ENCODE measurements at places on chromosomes 3 and 15.
A peak's percentile ranks its signal among the peaks of the same experiment; 100 is the strongest.

GRCh38 chr3:12816521-12817342, 20.3 kb downstream of the CAND2 start:
- DNase-seq: no peak

DNA sequence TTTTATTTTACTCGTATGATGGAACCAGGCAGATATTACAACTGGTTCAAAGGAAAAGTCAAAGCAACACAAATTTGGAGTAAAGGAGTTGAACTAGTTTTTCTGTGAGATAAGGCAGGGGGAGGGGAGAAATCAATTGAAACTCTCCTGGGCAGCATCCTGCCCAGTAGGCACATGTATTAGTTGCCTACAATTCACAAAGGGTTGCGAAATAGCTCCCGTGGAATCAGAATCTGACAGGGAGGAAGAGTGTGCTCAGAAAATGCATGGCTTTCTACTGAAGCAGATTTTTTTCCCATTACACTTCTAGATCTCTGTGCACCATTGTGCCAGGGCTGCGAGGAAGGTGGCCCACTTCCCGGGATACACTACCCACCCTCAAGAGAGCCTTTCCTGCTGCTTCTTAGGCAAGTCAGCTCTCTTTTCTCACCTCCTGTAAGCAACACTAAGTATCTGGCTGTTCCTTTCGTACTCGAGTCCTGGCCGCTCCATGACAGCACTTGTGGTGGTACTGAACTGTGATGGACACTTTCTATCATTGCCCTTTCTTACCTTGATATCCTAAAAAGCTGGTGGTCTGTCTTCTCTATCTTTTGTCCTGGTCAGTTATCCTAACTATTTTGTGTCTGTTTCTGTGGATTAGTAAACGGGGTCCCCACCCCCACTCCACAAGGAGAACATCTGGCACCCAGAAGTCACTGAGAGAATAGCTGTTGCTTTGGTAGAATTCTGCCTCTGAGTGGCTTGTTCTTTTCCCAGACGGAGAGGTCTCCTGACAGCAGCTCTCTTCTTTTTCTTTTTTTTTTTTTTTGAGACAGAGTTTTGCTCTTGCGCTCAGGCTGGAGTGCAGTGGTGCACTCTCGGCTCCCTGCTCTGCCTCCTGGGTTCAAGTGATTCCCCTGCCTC, 74.8 kb downstream of the RPL39L start:
- peak; percentile 4 for DNase-seq

DNA sequence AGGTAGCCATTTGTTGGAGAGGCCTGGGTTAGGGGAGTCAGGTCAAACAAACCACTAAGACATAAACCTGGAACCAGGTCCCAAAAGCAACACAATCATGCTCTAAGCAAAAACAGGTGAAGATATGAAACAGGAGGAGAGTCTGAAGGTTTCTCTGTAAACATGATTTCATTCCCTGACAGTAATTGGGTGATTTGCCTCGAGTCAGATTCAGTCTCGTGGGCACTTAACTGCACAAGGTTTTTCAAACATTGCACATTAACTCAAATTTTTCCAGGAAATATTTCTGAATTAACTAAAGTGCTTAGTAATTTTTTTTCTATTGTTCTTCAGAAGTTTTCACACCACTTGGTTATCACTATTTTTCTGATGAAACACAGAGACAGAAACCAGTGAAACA, 27.8 kb downstream of the RORA start:
- DNase-seq: no peak

DNA sequence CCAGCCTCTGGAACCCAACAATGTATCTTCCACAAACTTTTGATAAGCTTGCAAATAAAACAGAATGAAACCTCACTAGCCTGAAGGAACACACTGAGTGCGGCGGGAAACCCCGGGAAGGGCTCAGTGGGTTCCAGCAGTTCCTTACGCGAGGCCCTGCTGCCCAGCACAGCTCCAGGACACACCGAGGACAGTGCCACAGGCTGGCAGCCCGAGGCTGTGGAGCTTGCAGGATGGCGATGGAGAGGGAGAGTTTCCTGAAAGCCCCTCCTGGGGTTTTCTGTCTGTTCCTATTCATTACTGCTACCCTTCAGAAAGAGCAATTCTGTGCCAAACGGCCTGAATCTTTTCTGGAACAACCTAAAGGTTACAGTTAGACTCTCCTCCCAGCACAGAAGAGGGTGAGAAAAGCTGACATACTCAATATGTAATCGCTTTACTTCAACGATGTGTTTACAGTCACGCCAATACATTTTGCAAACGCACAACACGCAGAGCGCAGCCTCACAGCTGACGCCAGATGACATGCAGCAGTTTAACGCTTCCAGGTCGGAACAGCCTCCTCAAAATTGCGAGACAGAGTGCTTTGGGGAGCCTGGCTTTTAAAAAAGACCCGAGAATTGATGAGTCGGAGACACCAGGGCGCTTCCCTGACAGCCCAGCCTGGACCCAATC, 57.1 kb upstream of the RPL32 start:
- DNase-seq: no peak

GRCh38 chr3:11713171-11713570, 69.5 kb upstream of the VGLL4 start:
- DNase-seq: no peak

DNA sequence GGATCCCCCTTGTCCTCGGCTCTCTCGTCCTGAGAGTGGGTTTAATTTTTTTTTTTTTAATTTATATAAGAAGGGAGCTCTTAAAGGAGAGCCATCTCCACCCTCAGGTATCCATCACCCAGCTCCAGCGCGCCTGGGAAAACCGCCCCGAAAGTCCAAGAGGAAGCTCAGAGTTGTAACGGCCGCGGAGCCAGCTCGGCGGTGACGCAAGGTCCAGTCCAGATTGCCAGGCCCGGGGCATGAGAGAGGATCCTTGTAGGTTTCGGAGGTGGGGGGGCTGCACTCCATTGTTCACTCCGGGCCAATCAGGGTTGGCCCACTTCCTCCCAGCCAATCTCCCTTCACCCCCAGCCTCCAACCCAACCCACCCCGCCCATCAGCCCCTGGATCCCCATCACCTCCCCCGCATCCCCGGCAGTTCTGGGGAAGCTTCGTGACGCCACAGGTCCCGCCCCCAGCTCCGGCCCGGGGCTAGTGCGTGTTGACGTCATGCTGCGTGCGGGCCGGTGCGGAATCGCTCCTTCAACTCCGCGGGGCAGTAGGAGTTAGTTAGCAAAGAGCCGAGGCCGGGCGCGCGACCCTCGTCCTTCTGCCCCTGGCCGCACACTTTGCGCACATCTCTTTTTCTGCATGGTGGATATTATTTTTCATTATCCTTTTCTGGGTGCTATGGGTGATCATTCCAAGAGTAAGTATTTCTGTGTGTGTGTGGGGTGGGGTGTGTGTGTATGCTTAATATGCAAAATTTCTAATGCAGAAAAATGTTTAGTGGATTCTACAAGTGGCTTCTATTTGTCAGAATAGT, at the start of gene ISL2:
Gene ISL2, plus strand, starts transcription at position 520 of the 805 bp plus-strand sequence. Its CDS starts 111 bp downstream, at position 631.
- DNase-seq: peak; percentile 61

DNA sequence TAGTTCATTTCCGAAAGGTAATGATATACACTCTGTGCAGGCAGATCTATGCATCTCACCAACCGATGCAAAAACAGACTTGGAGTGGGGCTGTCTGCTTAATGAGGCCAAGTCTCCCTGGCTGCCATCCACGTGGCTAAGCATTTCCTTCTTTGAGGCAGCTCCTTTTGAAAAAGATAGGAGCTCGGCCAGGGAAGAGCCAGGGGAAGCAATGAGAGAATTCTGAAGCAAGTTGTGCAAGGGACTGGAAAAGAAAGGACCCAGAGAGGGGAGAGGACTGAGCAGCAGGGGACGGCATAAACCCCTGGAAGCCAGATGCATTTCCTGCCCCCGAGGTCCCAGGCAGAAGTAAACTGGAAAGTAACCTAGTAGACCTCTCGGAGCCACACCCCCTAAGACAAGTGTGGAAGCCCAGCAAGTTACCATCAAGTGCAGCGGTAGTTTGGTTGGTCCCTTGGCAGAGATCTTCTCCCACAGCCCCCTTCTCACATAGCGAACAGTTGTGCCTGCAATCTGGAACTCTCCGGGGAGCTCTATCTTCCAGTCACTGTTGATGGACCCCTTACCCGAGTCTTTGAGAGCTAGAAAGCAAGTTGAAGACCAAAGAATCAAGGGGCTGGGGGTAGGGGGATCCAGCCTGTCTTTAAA, 288.2 kb downstream of the ADAMTS17 start:
- no peak for DNase-seq

DNA sequence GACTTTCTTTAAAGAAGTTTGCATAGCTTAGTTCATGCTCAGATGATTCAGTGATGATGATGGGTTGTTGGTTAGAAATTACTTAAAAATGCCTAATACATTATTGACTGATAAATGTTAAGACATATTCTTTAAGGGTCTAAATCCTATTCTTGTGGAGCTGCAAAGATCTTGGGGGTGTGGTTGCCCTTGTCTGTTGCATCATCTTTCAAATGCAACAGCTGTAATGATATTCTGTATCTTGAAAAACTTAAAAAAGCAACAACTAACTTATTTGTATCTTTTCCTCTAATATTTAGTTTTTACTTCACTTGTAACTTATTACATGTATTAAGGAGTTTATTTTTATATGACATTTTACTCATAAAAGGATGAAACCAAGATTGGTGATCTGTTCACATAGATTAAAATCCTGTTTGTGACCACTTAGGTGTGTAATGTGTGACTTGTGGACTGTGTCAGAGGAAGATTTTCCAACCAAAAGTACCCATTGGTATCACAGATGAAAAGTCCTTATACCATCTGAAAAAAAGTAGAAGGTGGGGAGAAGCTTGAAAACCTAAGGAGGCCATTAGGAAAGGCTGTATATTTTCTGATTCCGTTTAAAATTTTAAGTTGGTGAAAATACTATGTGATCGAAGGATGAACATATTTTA, 142.8 kb downstream of the IGF1R start:
- DNase-seq: peak; percentile 46

DNA sequence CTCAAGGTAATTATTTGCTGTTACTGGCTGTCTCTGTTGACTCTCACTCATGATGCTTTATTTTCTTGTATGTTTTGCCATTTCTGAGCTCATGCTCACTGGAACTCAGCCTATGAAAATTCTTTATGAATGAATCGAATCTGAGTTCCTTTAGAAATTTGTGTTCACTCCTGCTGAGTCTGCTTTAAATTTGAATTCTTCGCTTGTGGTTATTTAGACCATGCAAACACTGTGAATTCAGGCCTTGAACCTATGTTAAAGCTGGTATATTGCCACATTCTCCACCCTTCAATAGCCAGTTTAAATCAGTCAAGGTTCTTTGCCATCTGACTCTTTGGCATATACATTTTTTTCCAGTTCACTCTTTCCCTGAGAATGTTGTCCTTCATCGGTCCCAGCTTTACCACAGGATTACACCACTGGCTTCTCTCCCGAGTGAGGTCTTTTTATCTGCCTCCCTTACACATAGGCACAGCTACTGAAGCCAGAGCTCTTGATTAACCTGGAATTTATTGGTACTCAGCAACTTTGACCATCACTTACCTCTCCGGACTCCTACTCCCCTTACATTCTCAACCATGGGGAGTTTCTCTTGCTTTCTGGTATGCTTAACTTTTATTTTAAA, 400.6 kb downstream of the VPS13C start:
- no peak for DNase-seq

DNA sequence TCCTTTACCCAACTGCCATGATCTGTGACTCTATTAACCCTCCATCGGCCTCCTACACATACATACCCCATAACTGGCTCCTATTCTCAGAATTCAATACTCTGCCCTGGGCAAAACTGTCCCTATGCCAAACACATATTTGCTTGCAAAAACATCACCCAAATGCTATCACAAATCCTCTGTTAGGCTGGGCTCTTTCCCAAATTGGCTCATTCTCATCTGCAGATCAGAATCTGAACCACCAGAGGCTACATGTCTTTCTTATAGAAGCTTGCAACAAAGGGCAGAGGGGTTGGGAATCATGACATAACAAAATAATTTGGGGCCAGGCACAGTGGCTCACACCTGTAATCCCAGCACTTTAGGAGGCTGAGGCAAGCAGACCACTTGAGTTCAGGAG, 45.4 kb upstream of the GOLM2 start:
- DNase-seq: no peak

- no peak for DNase-seq
These were observed 4.6 kb downstream of the SETD5 start for GRCh38 chr3:9401986-9402385.

DNA sequence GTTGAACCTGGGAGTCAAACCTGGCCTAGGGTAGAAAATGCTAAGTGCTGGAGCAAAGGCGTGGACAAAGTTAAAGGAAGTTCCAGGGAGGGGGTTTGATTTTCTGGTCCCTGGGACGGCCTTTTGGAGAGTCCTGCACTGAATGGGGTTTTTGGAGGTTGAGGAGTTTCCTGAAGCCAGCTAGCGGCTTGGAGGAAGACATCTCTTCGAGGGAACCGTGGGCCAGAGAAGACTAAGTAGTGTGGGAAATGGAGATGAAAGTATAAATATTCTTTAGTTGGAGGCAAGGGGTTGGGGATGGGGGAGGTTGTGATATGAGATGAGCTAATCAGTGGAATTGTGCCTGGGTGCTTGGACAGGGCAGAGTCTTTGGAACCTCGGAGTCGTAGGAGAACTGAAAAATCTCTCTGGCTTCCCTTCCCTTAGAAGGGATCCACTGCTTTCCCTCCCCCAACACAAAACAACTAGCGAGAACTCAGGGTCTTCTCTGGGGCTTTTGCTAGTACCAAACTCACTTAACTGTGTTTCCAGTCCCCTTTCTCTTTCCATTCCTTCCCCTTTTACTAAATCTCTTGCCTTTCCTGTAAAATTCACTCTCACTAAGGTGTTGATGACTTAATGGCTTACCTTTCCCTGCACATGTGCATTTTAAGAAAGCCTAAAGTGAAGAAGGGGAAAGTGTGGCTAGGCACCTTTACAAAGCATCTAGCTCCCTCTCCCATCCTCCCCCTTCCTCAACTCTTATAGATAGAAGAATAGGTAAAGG, 1.0 kb downstream of the LPP start:
- no peak for DNase-seq

GRCh38 chr15:25859838-25860645, 3.1 kb downstream of the ATP10A start:
- DNase-seq: no peak

DNA sequence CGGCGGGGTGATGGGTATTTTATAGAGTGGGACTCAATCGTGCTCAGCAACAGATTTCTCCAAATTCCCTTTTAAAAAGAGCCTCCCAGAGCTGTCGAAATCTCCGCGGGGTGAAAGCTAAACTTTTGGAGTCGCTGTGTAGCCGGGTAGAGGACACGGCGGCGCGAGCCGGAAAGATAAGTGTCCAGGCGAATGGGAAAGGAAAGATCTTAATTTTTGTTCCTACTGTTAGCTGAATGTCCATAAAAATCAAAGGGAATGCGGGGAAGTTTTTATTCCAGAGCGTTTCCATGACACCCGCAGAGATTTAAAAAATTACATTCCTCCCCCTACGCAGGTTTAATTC, 9.1 kb downstream of the EOMES start:
- no peak for DNase-seq

- DNase-seq: no peak
These were observed 9.1 kb downstream of the SLC25A26 start for GRCh38 chr3:66229931-66230330.

GRCh38 chr3:97656638-97657037, 107.9 kb upstream of the ARL6 start:
- no peak for DNase-seq

- DNase-seq: no peak
These were observed 50.5 kb downstream of the MYO1E start for GRCh38 chr15:59322056-59322759.

- DNase-seq: no peak
These were observed 33.8 kb downstream of the MBNL1 start for GRCh38 chr3:152302521-152303021.

Data from erythroblast (primary cell).